ENCODE measurements at places on chromosomes 11 and 22.

- no peak for DNase-seq
Measured at GRCh38 chr11:61874377-61874809, 17.0 kb downstream of the FADS3 start.

DNA sequence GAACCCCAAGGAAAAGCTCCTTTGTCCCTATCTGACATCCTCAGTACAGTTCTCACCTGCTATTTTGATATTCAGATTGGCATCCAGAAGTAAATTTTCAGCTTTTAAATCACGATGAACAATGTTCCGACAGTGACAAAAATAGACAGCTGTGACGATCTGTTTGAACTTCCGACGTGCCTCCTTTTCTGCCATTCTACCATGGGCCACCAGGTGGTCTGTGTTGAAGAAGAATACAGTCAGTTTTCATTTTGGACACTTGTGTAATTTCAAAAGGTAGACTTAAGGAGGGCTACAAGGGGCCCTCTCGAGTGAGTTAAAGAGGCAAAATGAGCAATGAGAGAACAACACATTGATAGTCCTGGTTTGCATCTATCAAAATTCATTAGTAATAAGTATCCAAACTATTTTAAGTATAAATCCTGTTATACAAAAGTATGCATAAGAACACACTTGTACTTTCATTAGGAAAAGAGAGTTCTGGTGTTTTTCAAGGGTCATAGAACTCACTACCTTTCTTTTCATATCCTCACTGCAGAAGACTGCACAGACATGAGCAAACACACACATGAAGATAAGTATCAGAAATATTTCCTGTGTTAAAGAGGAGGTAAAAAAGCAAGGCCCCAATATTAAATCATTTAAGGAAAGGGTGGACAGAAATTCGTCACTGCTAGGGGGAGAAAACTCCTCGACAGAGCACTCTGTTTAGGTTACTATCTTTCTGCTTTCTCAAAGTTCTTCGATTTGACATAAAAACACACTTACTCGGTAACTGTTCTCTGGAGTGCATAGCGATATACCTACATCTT lies 89.9 kb upstream of the APOA1 start:
- DNase-seq: peak; percentile 47

DNA sequence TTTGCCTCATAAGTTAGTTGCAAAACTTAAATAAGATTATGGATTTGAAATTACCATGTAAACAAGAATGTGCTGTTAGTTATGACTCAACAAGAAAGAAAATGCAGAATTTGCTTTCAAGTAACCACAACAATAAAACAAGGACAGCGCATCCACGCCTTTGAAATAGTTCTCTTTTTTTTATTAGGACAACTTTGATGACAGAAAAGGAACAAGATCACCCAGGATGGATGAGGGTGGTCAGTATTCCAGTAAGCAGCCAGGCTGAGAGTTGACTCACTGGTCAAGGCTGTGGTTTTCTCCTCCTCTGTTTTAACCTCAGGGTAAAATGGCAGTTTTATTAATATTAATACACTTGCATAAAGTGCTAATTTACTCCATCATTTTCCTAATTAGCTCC lies 544.4 kb downstream of the OPCML start:
- no peak for DNase-seq

GRCh38 chr11:13098063-13098462 lies 88.9 kb downstream of the RASSF10 start:
- DNase-seq: no peak

DNA sequence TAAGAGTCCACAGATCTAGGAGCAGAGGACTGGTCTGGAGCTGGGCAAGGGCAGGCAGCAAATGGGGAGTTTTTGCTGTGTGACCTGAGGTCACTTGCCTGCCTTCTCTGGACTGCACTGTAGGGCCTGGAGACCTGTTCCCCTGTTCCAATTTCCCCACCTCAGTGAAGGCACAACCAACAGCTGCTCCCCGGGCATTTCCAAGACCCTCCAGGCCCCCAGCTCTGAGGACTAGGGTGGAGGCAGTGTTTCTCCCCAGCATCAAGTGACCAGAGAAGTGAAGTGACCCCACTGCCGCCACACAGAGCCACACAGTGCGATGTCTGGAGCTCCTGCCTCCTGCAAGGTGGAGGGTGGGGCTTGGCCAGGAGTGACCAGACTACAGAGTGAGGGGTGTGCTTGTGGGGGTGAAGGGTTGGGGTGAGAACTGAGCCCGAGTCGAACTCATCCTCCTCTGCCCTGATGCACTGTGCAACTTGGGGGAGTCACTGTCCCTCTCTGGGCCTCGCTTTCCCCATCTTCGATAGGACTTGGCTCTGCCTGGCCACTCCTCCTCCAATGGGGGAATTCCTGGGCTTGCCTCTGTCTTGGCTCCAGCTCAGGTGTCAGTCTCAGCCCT lies 21.6 kb downstream of the P2RY2 start:
- no peak for DNase-seq

DNA sequence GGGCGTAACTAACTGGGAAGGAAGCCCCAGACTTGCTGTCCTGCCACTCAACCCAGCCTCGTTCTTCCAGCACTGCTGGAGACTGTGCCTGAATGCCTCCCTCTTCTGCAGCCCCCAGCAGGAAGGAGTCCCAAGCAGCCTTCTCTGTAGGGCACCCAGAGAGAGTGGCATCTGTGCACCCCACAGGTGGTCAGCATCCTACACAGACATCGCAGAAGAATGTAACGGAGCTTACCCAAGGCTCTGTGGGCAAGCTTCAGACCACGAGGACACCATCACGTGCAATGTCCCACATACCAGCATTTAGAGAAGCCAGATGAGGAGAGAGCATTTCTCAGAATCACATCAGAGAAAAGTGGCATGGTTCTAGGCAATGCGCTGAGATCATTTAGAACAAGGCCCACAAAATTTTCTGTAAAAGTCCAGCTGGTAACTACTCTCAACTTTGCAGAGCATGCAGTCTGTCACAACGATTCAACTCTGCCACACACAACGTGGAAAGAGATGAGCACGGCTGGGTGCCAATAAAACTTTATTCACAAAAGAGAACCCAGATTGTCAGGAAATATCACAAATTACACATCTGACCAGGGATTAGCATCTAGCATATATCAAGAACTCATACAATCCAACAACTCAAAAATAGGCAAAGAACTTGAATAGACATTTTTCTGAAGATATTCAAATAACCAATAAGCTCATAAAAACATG lies 33.4 kb downstream of the SHANK2 start:
- no peak for DNase-seq

GRCh38 chr11:108680271-108680670 lies 15.4 kb downstream of the DDX10 start:
- no peak for DNase-seq

GRCh38 chr22:39995393-39996252 lies 869 bp downstream of the FAM83F start:
- no peak for DNase-seq

DNA sequence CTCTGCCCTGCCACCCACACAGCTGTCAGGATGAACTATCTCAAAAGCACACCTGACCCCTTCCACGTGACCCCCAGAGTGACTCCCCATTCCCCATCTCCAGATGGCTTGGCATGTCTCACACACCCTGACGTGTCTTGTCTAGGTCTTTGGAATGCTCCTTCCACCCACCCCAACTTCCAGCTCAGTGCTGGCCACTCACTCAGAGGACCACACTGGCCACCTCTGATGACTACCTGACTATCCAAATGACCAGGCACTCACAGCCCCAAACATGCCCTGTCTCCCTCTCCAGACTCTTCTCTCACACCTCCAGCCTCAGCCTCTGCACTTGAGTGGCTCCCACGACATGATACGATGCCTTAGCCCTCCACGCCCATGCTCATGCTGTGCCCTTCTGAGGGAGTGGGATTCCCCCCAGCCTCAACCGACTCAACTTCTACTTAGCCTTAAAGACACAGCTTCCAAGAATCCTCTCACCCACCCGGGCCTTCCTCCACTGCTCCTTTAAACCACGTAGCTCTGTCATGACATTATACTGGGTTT lies 259.4 kb downstream of the BUD13 start:
- DNase-seq: no peak

GRCh38 chr11:68776442-68777235 lies 25.3 kb upstream of the TESMIN start:
- no peak for DNase-seq

GRCh38 chr11:69750108-69750850 lies 24.9 kb downstream of the FGF4 start:
- DNase-seq: no peak

DNA sequence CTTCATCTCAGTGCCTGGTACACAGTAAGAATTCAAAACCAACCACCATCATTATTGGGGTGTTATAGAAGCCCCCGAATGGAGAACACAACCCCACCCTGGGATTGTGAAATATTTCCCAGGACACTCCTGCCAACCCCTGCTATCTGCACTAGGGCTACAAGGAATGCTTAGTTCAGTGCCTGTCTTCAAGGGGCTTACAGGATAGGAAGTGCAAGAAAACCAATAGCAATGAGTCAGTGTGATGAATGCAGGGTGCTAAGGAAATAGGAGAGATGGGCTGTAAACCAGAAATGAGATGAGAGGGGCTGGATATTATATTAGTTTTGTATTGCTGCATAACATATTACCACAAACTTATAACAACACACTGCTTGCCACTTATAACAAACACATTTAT lies 965 bp upstream of the ASCC2 start:
- DNase-seq: no peak

GRCh38 chr11:123694551-123694950 lies 40.1 kb upstream of the SCN3B start:
- no peak for DNase-seq

DNA sequence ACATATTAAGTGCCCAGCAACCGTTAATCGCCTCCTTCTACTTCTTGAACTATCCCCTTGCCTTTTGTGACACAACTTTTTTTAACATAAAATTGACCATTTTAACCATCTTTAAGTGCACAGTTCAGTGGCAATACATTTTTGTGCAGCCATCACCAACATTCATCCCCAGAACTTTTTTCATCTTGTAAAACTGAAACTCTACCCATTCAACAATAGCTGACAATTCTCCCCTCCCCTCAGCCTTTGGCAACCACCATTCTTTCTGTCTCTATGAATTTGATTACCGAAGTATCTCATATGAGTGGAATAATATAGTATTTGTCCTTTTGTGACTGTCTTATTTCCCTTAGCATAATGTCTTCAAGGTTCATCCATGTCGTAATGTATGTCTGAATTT lies 66.0 kb downstream of the MICAL2 start:
- DNase-seq: no peak

DNA sequence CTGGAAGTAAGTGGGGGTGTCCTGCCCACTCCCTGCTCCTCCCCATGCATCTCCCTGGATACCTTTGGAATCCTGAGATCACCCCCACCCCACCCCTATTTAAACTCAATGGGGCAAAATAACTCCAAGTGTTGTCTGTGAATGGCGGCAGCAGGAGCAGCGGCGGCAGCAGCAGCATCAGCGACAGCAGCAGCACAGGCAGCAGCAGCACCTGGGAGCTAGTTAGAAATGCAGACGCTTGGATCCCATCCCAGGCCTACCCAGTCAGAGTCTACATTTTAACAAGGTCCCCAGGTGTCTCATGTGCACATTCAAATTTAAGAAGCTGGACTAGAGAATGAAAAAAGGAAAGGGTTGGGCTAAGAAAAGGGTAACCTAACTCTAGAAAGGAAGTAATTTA lies 82.6 kb downstream of the SEZ6L start:
- no peak for DNase-seq

GRCh38 chr11:2518111-2518982 lies 73.5 kb downstream of the KCNQ1 start:
- DNase-seq: no peak

DNA sequence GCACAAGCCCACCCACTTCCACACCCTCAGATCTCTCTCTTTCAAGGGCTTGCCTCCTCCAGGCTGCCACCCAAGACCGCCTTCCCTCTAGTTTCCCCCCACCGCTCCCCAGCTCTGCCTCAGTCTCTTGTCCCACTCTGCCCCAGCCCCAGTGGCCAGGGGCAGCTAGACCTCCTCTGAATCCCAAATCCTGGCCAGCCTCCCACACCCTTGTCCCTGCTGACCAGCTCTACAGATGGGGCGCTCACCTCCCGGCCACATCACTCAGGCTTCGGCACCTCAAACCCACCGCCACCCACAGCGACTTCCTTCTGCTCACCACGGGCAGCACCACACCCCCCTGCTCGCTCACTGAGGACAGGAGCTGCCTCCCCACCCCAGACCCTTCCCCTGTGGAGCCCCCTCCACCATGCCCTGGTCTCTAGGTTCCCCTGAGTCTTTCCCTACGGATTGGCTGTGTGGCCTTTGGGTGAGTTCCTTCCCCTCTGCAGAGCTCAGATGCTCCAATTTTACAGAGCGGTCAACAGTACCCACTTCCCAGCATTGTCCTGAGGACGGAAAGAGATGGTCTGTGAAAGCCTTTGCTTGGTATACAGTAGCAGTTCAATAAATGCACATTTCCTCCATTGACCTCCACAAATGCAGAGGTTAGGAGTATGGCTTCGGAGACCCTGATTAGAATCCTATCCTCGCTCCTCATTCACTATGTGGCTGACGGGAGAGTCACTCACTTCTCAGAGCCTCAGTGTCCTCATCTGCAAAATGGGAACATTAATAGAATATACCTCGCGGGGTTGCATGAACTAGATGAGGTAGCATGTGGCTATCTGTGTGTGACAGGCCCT lies 11.5 kb upstream of the SPI1 start:
- no peak for DNase-seq

- no peak for DNase-seq
Measured at GRCh38 chr11:67033661-67034166, 10.8 kb downstream of the SYT12 start.

DNA sequence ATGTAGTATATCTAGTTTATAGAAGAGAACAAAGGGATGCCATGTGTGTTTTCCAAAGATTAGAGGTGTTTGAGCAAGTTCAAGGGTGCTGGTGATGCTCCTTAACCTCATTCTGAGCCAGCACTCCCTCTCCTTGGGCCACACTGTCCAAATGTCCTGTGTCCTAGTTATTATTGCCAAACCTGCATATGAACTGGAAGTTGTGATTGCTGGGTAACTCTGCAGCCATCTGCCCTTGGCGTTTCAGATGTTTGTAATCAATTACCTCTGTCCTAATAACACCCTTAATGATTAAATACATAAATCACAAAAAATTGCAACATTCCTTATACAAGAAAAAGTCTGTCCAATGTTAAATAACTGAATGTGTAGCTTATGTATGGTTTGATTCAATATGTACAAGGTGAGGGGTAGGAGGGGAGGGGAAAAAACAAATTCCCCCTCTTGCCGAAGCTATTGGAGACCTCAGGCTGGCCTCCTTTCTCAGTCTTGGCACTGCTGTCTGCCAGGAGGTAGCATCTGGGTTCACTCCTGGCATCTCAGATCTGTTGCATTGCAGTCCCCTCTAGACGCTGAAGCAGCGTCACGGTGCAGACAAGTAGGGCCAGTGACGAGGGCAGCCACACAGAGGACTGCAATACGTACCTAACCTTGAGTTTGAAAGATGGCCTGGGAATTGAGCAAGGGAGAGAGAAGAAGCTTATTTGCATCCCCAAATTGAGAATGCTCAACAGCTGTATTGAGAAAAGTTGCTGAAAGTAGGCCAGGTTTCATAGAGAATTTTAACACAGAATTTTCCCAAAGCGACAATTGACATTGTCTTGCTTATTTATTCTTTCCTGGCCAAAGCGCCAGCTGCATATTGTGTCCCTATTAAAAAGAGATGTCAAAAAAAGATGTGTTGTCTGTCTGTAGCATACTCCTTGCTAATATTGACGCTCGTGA lies 89.6 kb upstream of the ARHGAP32 start:
- DNase-seq: no peak
